Activated CD4-positive, alpha-beta T cell treated with anti-CD3 and anti-CD28 coated beads, Interleukin-2, amount 50 U/mL, for 48 hours (primary cell): ENCODE measurements at places on chromosomes 7 and 10.

DNA sequence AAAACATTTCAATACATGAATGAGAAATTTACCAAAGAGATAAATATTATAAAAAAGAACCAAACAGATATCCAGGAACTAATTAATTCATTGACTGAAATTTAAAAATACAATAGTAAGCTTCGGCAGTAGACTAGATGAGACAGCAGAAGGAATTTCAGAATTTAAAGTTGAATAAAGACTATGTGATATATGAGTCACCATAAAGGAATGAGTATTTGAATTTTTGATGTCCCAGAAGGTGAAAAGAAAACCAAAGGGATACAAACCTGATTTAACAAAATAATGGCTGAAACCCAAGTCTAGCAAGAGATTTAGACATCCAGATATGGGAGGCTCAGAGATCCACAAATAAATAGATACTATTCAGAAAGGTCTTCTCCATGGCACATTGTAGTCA is 623.9 kb upstream of the FOXK1 start:
- no peak for DNase-seq

- DNase-seq: no peak
Measured at GRCh38 chr7:45592230-45592991, 18.2 kb downstream of the ADCY1 start.

GRCh38 chr7:150685219-150686029 is at the start of gene GIMAP2:
GIMAP2 (plus strand) TSS chr7:150685706; CDS start chr7:150687060, 1,354 bp downstream.
- DNase-seq: no peak

DNA sequence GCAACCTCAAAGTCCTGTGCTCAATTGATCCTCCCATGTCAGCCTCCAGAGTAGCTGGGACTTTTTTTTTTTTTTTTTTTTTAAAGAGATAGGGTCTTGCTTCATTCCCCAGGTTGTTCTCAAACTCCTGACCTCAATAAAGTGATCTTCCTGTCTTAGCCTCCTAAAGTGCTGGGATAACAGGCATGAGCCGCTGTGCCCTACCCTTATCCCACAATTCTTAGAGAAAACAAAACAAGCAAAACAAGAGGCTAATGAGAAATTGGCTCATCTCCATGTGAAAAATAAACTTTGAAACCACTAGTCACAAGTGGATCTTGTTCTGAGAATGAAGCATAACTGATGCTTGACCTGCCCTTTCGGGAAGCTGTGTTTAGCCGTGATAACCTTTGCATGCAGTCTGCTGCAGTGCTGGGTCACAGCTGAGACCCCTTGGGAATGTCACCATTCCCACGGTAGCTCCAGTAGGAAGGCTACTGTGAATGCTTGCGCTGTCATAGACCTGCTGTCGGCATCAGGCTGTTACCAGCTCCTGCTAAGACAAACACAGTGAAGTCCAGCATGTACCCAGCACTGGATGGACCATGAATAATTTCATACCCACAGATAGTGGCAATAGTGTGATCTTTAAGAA is 290.7 kb upstream of the KIAA1217 start:
- DNase-seq: no peak

DNA sequence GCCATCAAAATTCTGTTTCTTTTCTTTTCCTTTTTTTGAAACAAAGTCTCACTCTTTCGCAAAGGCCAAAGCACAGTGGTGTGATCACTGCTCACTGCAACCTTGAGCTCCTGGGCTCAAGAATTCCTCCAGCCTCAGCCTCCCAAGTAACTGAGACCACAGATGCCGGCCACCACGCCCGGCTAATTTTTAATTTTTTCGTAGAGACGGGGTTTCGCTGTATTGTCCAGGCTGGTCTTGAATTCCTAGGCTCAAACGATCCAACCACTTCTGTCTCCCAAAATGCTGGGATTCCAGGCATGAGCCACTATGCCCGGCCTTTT is 25.7 kb upstream of the TRIM56 start:
- no peak for DNase-seq

GRCh38 chr7:6276911-6277408 is 4.5 kb upstream of the CYTH3 start:
- DNase-seq: no peak

DNA sequence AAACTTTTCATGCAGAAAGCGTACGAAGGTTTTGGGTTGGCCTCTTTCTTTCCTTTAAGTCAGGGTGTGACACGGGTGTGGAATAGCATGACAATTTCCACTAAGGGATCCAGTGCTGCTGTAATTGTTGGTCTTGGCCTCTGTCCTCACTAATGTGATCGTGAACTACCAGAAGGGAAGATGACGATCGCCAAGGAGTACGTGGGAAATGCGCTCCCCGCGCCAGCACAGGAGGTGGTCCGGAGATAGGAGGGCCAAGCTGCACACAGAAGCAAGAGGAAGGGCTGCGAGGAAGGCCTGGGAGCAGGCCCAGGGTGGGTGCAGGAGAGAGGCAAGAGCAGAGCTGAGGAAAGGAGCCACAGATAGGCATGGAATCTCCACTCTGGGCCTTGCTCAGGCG is 79.7 kb upstream of the PODXL start:
- DNase-seq: no peak

DNA sequence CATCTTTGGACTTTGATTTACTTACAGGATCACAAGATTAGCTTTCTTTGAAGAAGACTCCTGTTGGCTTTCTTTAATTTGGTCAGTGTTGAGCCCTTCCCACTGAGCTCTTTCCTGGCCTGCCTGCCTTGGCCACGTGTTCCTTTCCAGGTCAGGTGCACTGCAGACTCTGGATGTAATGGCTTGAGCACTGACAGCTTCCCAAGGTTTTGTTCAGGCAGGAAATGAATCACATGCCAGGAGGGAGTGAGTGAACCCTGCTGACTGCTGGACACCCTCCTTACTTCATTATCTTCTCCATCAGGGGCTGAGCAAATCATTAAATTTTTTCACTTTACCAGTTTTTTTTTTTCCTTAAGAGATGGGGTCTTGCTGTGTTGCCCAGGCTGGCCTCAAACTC is 29.8 kb downstream of the SNX10 start:
- DNase-seq: no peak

- DNase-seq: no peak
Measured at GRCh38 chr7:139264220-139264619, 33.2 kb downstream of the UBN2 start.

GRCh38 chr10:118867768-118868167 is 113.0 kb upstream of the CACUL1 start:
- no peak for DNase-seq

DNA sequence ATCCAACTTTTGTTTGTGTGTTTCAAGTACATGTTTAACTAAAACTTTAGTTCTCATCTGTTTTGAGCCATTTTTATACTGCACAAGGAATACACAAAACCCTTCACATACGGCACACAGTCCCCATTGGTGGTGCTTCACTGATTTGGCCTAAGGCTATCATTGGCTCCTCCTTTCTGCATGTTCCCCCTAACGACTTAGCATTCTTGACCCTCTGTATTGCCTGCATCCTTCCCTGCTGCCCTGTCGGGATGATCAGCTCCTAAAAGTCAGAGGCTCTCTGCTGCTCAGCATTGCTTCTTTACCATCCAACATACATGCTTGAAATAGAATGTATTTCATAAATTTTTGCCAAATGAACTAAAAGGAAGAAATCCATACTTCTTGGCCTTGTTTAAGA is 111.4 kb upstream of the ABCB5 start:
- DNase-seq: no peak

DNA sequence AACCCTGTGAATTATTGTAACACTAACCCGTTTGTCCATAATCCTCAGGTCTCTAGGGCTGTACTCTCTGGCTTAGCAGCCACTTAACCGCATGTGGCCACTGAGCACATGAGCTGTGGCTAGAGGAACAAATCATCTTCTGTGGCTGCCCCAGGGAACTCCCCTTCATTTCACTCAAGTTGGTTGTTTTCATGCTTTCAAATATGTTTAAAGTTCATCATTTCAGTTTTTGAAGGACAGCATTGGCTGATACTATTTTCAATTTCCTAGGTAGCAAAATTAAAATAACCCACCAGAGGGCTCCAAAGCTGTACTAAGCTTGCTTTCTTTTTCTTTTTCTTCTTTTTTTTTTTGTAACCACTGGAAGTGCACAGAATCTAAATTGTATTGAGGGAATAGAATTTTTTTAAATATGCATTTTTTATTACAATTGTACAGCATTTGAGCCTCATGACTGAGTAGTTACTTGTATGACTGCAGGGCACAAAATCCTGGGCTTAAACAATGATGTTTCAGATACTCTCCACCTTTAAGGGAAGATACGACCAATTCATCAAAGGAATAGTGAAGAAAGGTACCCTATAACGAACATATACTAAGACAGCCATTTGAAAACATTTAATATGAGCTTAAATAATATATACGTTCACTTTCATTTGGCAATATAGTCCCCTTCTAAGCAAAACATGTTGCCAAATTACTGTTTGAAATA is 38.6 kb downstream of the MRC1 start:
- DNase-seq: no peak

- DNase-seq: peak; percentile 69
Measured at GRCh38 chr10:80444646-80445319, 9.3 kb upstream of the TSPAN14 start.

DNA sequence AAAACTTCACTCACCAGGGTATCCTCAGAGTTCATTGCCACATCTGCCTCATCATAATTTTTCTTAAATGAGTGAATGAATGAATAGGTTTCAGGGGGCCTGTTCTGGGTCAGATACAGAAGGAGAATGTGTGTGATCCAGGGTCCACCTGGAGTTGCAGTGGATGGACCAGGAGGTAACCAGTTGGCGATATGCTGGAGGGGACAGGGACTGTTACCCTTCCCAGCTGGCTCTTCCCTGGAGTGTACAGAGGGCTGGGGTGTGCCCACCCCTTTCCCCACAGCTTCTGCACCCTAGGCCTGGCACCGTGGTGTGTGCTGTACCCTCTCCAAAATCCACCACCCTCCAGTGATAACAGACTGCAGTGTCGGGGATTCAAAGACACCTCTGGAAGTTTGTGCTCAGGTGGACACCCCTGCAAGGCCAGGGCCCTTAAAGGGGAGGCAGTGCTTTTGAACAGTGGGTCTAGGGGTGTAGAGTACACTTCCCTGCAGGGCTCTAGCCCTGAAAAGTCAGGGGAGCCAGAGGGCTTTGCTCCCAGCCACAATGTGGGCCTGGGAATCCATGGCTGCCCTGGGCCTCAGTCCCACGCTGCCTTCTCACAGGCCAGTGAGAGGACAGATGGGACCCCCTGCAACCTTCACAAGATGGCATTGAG is 134.4 kb upstream of the UNC5B start:
- DNase-seq: no peak

- DNase-seq: no peak
Measured at GRCh38 chr10:59960751-59961150, 54.4 kb upstream of the CCDC6 start.

DNA sequence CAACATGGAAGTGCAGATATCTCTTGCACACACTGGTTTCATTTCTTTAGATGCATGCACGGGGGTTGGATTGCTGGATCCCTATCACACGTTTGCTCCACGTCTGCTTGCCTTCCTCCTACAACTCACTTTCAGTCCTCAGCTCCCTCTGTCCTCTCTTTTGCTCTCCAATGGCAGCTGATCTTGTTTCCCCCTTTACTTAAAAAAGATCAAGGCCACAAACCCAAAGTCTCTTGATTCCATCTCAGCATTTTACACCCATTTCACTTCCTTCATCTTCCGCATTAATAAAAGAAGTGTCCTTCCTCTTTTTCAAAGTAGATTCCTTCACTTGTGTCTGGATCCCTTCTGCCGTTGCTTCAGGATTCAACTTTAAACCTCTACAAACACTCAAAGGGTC is 245.2 kb downstream of the DOCK4 start:
- no peak for DNase-seq

DNA sequence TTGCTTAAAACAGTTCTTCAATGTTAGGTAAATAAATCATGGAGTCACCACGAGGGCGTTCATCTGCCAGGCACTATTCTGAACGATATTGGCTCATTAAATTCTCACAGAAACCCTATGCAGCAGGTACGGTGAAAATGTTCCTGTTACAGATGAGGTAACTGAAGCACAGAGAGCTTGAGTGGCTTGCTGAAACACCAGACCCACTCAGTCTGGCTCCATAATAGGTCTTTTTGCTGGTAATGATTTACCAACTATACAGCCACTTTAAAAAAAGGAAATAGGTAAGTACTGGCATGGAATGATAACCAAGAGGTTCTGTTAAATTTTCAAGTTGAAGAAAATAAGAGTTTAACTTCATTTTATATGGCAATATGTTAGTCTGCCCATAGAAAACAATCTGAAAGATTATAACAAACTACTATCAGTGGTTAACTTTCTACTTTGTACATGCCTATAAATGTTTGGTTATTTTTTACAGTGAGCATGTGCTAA is 1.3 kb upstream of the TM9SF3 start:
- no peak for DNase-seq

DNA sequence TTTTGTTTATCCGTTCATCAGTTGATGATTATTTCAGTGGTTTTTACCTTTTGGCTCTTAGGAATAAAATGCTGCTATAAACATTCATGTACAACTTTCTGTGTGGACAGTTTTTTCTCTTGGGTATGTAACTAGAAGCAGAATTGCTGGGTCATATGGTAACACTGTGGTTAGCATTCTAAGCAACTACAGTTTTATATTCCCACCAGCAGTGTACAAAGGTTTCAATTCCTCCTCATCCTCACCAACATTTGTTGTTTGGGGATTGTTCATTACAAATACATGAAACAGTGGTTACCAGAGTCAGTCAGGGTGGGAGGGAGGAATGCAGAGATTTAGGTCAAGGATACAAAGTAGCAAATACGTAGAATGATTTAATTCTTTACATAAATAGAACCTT is 97.0 kb downstream of the NPSR1 start:
- no peak for DNase-seq

DNA sequence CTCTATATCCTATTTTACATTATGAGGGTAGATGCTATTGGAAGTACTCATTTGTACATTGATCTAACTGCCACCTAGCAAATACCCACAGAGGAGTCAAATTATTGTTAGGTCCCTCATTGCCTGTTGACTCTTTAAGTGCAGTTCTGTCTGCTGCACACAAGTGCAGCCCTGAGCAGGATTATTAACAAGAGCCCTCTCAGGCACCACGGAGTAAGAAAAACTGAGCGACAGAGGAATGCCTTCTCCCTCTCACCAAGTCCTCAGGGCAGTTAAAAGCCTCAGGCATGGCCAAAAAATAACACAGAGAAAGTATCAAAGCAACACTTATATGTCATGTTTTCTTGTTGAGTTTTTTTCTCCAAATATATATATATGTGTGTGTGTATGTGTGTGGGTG is 340.0 kb upstream of the NRG3 start:
- no peak for DNase-seq

GRCh38 chr10:77188000-77188395 is 449.6 kb downstream of the KCNMA1 start:
- no peak for DNase-seq

DNA sequence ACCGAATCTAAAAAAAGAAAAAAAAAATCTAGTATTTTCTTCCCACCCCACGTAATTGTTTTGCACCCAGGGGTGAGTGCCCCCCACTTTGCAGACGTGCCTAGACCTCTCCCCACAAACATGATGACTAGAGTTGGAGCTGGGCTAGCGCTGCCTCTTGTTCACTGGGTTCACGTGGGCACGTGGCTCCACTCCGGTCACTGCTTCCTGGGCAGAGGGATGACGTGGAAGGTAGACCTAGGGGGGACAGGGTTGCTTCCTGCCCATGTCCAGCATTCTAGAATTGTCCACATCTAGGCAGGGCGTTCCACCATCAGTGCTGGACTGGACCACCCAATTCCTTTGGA is 861 bp upstream of the LIMK1 start:
- no peak for DNase-seq

GRCh38 chr7:21941611-21942141 is 4.0 kb downstream of the CDCA7L start:
- DNase-seq: no peak

- peak; percentile 41 for DNase-seq
Measured at GRCh38 chr10:26780793-26781601, 79.8 kb downstream of the ABI1 start.

- DNase-seq: no peak
Measured at GRCh38 chr10:77283326-77283725, 354.3 kb downstream of the KCNMA1 start.
